ENCODE measurements at places on chromosomes 11 and 22.

DNA sequence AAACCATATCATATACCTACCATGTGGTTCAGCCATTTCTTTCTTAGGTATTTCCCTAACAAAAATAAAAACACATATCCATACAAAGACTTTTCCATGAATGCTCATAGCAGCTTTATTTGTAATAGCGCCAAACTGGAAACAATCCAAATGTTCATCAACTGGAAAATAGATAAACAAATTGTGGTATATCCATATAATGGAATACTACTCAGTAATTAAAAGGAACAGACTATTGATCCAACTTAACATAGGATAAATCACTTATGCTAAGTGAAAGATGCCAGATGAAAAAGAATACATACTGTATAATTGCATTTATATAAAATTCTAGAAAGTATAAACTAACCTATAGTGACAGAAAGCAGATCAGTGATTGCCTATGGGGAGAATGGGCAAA is 323.3 kb downstream of the BUD13 start:
- DNase-seq: no peak

DNA sequence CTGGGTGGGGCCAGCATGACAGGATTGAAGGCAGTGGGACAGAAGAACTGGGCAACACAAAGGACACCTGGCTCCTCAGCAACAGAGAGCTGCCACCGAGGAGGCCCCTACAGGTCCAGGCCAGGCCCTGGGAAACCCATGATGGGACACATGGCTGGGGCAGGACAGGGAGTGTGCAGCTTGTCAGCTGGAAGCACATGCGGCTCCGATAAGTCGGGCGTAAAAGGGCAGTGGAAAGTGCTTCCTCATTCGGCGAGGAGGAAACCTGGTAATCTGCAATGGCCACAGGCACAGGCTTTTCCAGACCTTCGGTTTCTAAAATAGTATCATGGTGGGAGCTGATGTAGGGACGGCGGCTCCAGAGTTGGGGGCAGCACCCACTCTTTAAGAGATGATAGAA is 16.5 kb downstream of the GNAZ start:
- no peak for DNase-seq

- DNase-seq: no peak
These were observed 13.4 kb upstream of the SLC35C1 start for GRCh38 chr11:45791524-45791923.

GRCh38 chr11:132033051-132033450 is 662.6 kb downstream of the NTM start:
- DNase-seq: no peak

GRCh38 chr11:111541254-111542061 is 938 bp downstream of the LAYN start:
- DNase-seq: no peak

GRCh38 chr11:30583476-30584280 is 2.5 kb downstream of the MPPED2 start:
- no peak for DNase-seq

DNA sequence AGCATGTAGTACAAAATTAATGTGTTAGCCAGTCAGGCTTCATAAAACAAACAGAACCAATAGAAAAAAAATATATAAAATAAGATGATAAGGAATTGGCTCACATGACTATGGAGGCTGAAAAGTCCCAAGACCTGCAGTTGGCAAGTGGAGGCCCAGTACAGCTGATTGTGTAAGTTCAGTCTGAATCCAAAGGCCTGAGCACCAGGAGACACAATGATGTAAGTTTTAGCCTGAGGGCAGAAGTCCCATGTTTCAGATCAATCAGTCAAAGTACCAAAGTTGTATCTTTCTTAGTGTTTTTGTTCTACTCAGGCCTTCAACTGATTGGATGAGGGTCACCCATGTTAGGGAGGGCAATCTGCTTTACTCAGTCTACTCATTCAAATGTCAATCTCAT is 14.3 kb upstream of the OR10D3 start:
- no peak for DNase-seq

GRCh38 chr11:114192841-114193389 is 103.3 kb upstream of the NNMT start:
- DNase-seq: no peak

- DNase-seq: no peak
These were observed 273.4 kb upstream of the MTNR1B start for GRCh38 chr11:92696076-92696475.

DNA sequence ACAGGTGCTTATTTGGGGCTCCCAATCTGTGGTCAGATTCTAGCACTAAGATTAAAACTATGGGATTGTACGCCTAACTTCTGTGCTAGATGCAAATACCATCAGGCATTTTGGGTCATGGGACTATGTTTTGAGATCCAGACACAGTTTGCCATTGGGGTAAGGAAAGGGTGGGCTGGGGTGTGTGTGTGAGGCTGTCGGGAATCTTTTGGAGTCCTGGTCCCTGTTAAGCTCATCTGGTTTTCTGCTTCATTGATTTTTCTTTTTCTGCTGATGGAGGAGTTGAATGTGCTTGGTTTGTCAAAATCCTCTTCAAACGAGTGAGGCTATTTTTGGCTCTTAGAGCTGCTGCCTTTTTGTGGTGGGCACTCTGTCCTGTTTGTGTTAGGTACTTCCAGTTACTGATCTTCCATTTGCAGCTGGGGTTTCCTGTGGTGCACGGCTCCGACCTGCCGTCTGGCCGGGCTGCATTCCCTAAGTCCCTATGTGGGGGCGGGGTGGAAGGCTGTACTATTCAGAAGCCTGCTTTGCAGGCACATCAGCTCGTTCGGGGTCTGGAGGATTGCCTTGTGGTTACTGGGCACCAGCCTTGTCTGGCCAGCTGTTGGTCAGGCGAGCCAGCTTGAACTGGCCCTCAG is 2.9 kb downstream of the BCR start:
- DNase-seq: no peak

DNA sequence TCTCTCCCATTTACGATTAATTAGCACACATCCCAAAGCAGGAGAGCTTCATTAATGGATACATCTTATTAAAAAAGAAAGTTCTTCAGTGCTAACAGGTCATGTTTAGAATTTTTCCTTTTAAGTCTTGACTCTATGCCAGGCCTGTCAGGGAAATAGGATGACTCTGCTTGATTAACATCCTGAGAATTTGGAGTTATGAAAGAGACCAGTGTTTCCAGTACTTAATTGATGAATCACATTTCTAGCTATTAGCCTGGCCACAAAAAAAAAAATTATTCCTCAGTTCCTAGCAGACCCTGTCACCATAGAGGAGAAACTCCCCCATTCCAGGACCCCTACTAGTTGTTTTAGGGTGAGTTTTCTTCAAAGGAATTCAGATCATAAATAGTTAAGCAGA is 23.6 kb upstream of the ME3 start:
- no peak for DNase-seq

DNA sequence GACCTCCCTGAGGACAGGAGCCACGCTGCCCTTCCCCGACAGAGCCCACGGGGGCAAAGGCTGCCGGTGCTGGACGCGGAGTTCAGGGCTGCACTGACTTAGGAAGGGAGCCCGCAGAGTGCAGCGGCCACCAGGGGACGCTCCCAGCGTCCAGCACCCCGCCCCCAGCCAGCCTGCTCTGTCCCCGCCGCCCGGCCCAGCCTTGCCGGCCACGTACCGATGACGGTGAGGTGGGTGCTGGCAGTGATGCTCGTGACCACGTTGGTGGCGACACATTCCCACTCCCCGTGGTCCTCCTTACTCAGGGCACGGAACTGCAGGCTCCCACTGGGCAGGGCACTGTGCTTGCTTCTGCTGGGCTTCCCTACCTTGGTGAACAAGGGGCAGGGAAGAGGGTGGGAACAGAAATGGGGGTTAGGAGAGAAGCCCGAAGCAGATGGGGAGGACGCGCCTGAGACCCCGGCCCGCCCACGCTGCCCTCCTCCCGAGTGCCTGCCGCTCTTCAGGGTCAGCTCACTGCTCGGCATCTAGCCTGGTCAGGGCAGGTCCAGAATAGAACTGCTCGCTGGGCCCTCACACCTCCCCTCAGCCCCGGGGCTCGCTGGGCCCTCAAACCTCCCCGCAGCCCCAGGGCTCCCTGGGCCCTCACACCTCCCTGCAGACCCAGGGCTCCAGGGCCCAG is 25.9 kb downstream of the IGSF9B start:
- DNase-seq: no peak

DNA sequence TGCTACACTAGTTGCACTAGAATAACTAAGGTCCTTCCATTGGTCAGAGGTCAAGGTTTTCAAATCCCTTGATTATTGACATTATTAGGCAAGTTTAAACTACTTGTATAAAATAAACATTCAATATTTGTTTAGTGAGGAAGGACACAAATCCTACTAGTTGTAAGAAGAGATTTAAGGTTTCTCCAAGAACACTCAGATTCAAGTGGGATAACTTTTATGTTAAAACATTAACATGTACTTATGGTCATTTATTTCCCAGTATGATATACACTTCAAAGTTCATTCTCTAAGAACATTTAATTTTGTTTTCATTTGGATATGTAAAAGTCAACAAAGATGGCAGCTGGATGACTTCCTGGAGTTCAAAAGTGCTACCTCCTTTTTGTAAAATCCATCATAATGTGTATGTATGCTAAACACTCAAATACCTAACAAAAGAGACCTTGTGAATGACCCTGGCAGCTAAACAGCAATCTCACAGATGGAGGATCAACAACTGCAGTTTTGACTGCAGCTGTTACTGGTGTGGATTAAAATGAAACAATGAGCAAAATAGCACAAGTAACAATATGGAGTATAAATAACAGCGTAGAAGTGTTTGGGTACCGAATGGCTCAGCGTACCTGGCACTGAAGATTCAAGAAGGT is 1.5 kb downstream of the CCDC90B start:
- no peak for DNase-seq

GRCh38 chr11:10263929-10264328 is 30.1 kb downstream of the SBF2 start:
- DNase-seq: no peak

- no peak for DNase-seq
These were observed 86.2 kb downstream of the MSANTD4 start for GRCh38 chr11:105935791-105936190.

GRCh38 chr22:19578180-19579004 is 54.2 kb upstream of the CLDN5 start:
- no peak for DNase-seq

GRCh38 chr11:57513911-57514537 is 1.5 kb downstream of the SLC43A1 start:
- no peak for DNase-seq

GRCh38 chr11:74784234-74784633 is 35.6 kb downstream of the RNF169 start:
- no peak for DNase-seq

GRCh38 chr22:45207533-45207932 is 33.2 kb downstream of the KIAA0930 start:
- no peak for DNase-seq

- no peak for DNase-seq
These were observed 272.0 kb upstream of the SESN3 start for GRCh38 chr11:95503047-95503446.

GRCh38 chr11:32430568-32431381 is 4.6 kb downstream of the WT1 start:
- no peak for DNase-seq

DNA sequence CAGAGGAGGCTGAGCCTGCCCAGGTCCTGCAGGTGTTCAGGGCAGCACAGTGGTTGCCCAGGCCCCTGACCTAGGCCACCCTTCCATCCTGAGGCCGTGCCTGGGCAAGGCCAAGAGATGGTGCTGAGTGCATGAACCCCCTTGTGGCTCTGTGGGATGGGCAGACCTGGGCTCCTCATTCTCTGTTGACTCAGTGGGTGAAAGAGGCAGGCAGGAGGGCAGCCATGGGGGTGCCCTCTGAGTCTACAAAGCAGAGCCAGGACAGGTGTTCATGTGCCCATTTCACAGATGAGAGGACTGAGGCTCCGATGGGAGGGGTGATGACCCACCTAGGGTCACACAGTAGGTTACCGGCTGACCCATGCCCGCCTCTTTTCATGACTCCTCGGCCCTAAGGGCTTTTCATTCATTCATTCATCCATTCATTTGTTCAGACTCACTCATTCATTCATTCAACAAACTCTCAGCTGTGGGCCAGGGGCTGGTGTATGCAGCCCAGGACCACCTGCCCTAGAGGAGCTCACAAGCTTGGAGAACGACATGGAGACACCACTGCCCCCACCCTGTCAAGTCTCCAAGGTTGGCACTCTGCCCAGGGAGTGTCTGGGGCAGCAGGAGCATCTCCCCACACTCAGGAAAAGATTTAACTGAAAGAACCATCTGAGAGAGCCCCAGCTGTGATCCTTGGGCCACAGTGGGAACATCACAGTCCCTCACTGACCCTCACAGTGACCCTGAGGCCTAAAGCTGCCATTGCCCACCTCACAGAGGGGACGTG is 40.5 kb downstream of the IGLL5 start:
- DNase-seq: no peak

DNA sequence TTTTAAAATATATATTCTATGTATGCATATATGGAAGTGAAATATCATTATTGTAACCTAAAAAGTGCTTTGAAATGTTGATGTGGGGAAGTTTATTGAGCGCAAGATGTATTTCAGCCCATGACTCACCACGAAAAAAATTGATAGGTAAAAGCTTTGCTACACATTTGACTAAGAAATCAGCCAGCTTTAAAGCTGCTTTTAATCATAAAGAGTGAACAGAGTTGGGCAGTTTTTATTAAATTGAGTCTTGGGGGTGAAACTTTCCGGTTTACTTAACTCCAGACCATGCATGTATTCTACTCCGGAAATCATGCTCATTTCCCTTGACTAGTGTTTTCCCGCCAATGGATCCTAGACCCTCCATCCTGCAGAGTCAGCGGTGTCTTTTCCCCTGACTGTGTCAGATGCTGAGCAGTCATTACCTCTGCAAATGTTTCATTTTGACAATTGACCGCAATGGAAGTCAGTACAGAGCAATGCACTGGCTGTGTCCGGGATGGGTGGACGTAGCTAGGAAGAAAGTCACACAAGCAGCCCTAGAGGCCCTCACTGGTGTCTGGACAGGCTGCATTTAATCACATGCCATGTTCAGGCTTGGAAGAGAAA is 47.2 kb upstream of the MPEG1 start:
- no peak for DNase-seq

GRCh38 chr11:125165111-125165842 is 726 bp downstream of the PKNOX2 start:
- DNase-seq: no peak

GRCh38 chr11:10906521-10906920 is 48.7 kb upstream of the ZBED5 start:
- DNase-seq: no peak

DNA sequence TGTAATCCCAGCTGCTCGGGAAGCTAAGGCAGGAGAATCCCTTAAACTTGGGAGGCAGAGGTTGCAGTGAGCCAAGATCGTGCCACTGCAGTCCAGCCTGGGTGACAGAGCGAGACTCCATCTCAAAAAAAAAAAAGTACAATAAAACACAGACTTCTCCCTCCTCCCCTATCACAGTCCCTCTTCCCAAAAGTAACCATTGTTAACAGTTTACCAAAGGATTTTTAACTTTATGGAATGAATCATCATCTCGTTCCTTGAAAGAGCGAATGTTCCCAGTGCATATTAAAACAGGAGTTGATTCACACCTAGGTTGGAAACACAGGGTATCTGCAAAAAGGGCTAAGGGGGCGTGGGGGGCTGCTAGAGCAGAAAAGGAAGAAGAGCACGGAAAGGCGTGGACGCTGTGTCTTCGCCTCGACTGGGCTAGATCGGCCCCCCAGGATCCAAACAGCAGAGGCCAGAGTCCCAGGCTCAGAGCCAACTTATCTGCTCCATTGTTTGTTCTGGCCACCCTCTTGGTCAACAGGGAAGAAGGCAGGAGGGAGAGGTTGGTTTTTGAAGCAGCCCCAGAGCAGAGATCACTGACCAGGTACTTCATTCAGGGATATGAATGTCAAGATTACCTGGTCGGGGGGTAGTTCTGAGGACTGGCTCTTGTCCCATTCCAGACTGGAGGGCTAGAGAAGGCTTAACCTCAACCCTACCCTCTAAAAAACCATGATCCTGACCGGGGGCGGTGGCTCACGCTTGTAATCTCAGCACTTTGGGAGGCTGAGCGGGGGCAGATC is 2.1 kb upstream of the AHNAK start:
- DNase-seq: no peak

All from effector memory CD8-positive, alpha-beta T cell (primary cell).